Fibroblast of gingiva (primary cell): ENCODE measurements at places on chromosomes 5 and 9.

DNA sequence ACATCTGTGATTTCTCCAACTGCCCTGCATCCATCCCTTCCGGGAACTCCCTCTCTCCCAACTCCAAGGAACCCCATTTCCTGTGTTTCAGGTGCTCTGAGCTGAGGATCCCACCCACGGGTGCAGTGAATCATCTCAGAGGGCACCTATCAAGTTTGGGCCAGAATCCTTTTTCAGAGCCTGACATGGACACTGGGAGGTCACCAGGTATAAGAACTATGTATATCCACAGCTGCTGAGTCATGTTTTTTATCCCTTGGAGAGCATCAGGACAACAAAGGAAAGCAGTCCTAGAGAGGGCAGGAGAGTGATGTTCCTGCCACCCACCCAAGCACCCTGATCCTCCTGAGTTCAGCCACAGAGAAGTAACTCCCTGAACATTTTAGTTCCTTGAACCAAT lies 3.8 kb downstream of the MED27 start:
- DNase-seq: no peak

GRCh38 chr5:76271836-76272235 lies 131.2 kb upstream of the IQGAP2 start:
- no peak for DNase-seq

- DNase-seq: peak; percentile 25
Observed at GRCh38 chr5:145991044-145991575, 54.7 kb downstream of the SH3RF2 start.

DNA sequence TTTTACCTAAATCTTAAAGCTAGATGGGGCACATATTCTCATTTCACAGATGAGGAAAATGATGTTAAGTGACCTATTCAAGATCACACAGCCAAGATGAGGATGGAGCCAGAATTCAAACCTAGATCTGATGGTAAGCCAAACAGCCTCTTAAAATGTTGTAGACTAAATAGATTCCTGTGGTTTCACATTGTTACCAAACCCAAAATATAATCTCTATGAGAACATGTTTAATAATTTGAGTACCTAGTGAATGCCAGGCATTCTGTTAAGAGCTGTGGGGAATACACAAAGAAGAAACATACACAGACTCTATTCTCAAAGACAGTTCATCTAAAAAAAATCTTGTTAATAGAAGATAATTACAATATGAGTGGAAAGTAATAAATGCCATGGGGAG lies 25.2 kb downstream of the HOMER1 start:
- DNase-seq: peak; percentile 30

- no peak for DNase-seq
Observed at GRCh38 chr5:69492923-69493395, 369 bp downstream of the OCLN start.

- no peak for DNase-seq
Observed at GRCh38 chr9:121292801-121293241, 24.9 kb downstream of the GSN start.

- no peak for DNase-seq
Observed at GRCh38 chr5:40410964-40411635, 268.6 kb upstream of the PTGER4 start.

GRCh38 chr5:158881091-158881880 lies 218.4 kb downstream of the EBF1 start:
- no peak for DNase-seq

GRCh38 chr5:161342886-161343285 lies 203.6 kb downstream of the GABRB2 start:
- no peak for DNase-seq
